ENCODE measurements at places on chromosomes 2 and 18.

- no peak for DNase-seq
Observed at GRCh38 chr2:1758171-1758570, 13.9 kb upstream of the PXDN start.

GRCh38 chr2:47070920-47071824 lies 83.9 kb downstream of the STPG4 start:
- no peak for DNase-seq

DNA sequence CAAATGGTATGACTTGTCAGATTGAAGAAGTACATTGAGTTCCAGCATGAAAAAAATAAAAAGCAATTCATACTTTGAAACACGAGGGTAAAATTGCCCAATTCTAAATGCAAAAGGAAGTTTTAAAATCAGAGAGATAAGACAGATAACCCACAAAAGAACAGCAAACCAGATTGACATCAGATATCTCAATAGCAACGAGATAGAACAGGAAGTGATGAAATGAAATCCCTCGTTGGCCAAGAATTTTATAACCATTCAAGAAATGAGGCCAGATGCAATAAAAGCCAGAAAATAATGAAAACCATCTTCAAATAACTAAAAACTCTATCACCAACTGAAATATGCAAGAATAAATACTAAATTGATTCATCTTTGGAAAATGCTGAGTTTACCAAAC lies 172.8 kb downstream of the CD226 start:
- no peak for DNase-seq

DNA sequence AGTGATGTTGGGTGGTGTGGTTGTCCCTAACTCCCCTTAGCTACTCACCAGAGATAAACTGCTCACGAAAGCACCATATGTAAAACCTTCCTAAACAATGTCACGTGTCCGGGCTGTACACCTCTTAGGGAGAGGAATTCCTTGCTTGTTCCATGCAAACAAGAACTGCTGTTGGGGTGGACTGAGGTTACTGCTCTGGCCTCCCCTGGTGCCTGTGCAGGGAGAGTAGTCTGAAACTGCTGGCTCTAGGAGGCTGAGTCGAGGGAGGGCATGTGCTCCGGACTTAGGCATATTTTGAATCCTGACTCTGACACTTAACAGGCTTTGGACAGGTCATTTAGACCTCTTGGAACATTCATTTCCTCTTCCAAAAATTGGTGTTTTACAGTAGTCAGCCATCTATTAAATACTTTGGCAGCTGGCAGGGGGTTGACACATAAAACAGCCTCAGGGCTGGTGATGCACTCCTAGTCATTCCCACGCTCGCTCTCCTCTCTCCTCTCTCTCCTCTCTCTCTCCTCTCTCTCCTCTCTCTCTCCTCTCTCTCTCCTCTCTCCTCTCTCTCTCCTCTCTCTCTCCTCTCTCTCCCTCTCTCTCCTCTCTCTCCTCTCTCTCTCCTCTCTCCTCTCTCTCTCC lies 10.6 kb downstream of the THNSL2 start:
- DNase-seq = no peak

DNA sequence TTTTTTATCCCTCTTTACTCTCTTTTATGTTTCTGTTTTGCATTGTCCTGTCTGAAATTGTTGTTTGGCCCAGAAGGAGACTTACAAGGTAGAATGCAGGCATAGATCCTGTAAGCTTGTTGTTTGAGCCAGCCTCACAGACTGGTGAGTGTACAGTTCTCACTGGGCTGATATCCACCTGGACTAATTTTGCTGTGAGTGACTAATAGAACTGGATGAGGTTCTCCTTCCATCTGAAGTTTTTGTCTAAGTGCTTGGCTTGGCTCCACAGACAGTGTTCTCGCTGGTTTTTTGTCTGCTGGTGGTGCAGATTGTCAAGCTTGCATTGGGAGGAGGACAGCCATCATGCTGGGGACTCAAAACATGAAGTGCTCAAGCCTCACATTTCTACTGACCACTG lies 495.7 kb downstream of the TSN start:
- no peak for DNase-seq

GRCh38 chr2:5035057-5035488 lies 657.1 kb upstream of the SOX11 start:
- DNase-seq = no peak

DNA sequence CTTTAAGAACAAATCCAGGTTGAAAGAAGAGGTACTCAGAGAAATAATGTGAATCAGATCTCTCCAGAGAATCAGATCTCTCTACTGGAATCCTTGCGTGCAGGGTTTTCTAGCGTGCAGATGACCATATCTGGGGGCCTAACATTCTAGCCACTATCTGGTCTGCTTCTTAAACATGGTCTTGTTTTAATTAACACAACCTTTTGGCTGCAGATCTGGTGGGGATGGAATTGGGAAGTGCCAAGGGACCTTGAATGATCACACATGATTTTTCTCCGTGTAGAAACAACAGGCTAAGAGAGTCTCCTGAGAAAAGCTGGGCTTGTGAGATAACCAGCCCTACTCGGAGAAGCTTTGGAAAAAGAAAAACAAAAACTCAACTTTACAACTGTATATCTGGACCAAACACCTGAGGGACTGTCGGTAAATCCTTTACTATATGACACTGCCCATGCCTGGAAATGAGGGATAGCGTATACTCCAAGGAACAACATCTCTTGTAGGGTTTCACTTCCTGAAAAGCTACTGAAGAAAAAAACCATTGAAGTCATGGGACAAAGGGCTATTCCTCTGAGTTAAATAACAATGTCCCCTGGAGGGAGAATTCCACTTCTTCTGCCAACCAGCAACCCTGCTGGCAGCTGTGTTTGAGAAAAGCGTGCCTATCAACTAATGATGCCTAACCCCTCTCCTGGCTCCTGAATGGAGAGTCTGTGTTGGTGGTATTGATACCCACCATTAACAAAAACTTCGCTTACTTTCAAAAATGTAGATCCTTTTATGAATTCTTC lies 171.0 kb upstream of the REV1 start:
- no peak for DNase-seq

DNA sequence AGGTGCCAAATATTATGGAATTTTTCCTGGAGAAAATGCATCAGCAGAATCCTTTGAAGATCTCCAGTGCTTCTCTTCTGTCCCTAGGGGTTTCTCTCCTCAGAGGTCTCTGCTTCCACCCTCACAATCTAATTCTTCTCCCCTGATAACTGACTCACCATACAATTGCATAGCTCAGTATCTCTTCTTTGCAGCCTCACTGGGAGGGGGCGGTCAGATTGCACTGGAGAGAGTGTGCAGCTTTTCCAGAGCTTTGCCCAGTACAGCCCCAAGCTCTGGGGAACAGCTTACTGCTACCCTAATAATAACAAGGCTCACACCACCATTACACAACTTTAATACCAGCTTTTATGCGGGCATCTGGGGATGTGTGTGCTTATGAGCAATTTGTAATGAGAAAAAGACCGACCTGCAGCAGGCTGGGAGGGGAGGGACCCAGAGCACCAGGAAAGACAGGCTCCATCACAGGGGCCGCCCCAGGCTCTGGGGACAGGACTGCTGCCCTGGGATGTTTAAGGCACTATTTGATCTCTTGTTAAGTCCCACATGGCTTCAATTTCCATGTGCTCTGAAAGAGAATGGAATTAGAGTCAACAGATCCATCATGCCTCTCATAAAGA lies 276.6 kb upstream of the SIX2 start:
- DNase-seq = no peak

GRCh38 chr2:22281033-22281432 lies 1103.9 kb upstream of the KLHL29 start:
- no peak for DNase-seq

DNA sequence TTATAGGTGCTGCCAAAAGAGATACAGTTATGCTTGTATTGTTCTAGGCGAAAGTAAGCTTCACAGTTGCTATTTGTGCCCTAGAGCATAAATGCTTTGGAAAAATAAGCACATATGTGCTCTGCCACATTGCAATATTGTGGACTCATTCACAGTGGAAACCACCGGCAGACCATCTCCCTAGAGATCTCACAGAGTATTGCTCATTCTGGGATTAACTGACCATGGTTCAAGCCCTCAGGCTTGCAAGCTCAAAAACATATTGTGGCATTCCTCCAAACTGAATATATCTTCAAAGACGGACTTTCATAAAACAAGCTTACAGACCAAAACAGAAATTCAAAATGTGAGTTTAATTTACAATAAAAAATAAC lies 158.2 kb upstream of the CCDC150 start:
- no peak for DNase-seq

DNA sequence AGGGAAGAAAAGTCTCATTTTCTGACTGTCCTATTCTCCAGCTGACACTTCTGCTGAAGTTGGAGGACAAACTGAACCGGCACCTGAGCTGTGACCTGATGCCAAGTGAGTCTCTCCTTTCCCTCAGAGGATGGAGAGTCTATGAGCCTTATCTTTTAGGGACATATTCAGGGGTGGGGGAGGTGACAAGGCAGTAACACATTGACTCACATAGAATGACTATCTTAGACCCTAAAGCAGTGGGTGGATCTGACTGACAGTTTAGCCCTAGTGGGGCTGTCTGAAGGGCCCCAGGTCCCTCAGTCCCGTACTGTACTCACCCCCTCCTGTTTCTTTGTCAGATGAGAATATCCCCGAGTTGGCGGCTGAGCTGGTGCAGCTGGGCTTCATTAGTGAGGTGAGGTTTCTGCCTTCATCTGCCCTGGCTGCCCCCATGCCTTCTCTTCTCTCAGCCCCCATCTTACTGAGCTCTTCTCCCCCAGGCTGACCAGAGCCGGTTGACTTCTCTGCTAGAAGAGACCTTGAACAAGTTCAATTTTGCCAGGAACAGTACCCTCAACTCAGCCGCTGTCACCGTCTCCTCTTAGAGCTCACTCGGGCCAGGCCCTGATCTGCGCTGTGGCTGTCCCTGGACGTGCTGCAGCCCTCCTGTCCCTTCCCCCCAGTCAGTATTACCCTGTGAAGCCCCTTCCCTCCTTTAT lies 805 bp upstream of the KRTCAP3 start:
- no peak for DNase-seq

GRCh38 chr2:46267616-46268015 lies 29.6 kb upstream of the EPAS1 start:
- no peak for DNase-seq

GRCh38 chr2:144629935-144630334 lies 110.0 kb upstream of the ZEB2 start:
- no peak for DNase-seq

- no peak for DNase-seq
Observed at GRCh38 chr2:176003958-176004357, 1.9 kb upstream of the LNPK start.

DNA sequence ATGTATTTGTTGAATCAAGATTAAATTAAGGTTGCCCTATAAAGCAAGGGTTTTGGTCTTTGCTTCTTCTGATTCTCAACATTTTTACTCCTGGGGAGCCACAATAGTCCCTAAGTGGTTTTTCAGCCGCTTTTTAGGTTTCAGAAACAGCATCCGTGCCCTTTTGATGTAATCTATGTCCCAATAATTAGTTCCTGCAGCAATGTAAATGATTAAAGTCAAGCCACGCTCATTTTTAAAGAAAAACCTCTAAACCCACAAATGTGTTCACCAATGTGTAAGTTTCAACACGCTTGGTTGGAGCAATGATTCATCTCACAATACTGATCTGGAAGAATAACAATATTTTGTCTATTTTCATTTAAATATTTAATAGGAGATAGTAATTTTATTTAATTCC lies 5.6 kb downstream of the ARL4C start:
- DNase-seq = no peak

- DNase-seq = no peak
Observed at GRCh38 chr18:3250237-3251107, 2.9 kb downstream of the MYL12A start.

GRCh38 chr18:55096263-55096951 lies 137.1 kb upstream of the CCDC68 start:
- no peak for DNase-seq

DNA sequence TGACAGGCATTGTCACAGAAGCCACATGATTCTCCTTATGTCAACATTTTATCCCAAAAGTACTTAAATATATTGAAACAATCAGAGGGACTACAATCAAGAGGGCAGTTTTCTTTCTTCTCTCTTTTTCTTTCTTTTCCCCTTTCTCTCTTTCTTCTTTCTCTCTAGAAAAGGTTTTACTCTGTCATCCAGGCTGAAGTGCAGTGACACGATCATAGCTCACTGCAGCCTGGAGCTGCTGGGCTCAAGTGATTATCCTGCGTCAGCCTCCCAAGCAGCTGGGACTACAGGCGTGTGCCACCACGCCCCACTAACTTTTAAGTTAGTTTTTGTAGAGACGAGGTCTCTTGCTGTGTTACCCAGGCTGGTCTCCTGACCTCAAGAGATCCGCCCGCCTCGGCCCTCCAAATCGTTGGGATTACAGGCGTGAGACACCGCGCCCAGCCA lies 1.0 kb upstream of the PRKD3 start:
- no peak for DNase-seq

- no peak for DNase-seq
Observed at GRCh38 chr2:30809938-30810337, 2.7 kb upstream of the CAPN13 start.

GRCh38 chr2:11889101-11889850 lies 142.8 kb downstream of the LPIN1 start:
- no peak for DNase-seq

DNA sequence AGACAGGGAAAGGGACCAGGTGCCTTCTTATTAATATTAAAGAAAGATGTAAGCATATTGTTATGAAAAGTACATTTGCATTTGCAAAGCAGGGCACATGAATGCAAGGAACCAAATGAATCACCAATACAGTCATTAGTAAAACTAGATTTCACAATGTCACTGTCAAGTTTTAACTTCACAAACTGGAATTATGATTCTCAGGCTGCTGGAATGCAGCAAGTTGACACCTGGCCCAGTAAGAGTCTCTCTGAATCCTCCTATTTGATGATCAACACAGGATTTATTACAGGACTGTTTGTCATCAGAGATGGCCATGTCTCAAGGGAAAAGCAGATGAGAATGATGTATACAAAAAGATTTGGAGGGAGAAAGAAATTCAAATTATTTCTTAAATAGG lies 72.9 kb upstream of the STK39 start:
- no peak for DNase-seq

DNA sequence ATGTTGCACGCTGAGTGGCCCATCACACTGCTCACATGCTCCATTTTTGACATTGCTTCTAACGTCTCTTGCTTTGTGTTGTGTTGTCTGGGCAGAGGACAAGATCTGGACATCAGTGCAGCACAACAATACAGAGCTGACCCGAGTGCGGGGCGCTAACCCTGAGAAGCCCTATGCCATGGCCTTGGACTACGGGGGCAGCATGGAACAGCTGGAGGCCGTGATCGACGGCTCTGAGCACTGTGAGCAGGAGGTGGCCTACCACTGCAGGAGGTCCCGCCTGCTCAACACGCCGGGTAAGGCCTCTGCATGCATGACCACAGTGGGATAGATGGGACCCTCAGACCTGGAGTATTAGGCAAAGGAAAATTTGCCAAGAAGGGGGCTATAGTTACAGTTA lies 622.6 kb downstream of the CNTNAP5 start:
- DNase-seq = no peak

DNA sequence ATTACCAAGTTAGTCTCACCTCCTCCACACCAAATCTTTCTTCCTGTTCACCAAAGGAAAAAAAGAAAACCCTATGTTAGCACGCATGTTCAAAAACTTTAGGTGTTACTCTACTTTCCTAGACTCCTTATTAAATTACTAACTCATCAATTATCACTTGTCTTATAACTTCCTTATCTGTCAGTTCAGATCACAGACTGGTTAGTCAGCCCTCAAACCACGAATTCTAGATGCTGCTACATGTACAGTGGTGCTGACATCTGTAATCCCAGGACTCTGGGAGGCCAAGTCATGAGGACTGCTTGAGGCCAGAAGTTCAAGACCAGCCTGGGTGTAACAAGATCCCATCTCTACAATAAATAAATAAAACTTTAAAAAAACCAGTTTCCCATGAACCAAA lies 3.5 kb downstream of the YWHAQ start:
- DNase-seq = no peak

Measured in stimulated activated CD8-positive, alpha-beta memory T cell treated with anti-CD3 and anti-CD28 coated beads, Interleukin-7, amount 100 ng/mL, for 1 hour (primary cell).